ENCODE measurements at places on chromosomes 5 and 9.

GRCh38 chr9:17757816-17758215 lies 178.9 kb downstream of the SH3GL2 start:
- DNase-seq, result no peak
- H3K27ac ChIP-seq, result no peak overlapping the region
- H3K4me3 ChIP-seq, result no peak overlapping the region
- H3K27me3 ChIP-seq, result no peaks in the 10 kb centered on the region
- no peaks in the 10 kb centered on the region for H3K36me3 ChIP-seq
- H3K4me1 ChIP-seq, result no peaks in the 10 kb centered on the region

DNA sequence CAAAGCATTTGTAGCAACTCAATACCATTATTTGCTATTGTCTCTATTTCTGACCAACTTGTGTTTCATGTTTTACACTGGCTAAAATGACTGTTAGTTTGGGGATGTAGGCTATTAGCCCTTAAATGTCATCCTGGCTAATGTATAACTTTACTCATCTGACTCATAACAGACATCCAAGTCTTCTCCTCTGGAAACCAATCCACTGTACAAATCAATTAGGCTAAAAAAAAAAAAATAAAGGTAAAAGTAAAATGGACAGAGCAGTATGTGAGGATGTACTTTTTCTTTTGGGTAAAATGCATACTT lies 20.6 kb downstream of the MEGF9 start:
- DNase-seq, result no peak
- H3K4me3 ChIP-seq, result no peak overlapping the region
- H3K4me1 ChIP-seq, result peaks cover 50% of the 10 kb centered on the region
- no peaks in the 10 kb centered on the region for H3K27me3 ChIP-seq
- peaks cover 1% of the 10 kb centered on the region for H3K36me3 ChIP-seq

- H3K36me3 ChIP-seq, result peaks cover 19% of the 10 kb centered on the region
- H3K4me3 ChIP-seq, result no peak overlapping the region
- H3K27me3 ChIP-seq, result no peaks in the 10 kb centered on the region
- no peak for DNase-seq
Observed at GRCh38 chr5:180499684-180500083, 5.5 kb downstream of the CNOT6 start.

- H3K36me3 ChIP-seq, result no peaks in the 10 kb centered on the region
- H3K4me1 ChIP-seq, result no peaks in the 10 kb centered on the region
- peak; percentile 12 for DNase-seq
- no peak overlapping the region for H3K27ac ChIP-seq
Observed at GRCh38 chr5:104178829-104179456, 616.4 kb upstream of the NUDT12 start.
